IgD-negative memory B cell (primary cell): ENCODE measurements at places on chromosomes 7 and 10. TPM values are rescaled to one million over a fixed set of nuclear protein-coding genes. Genes with fewer than 3 reads are reported as not detected.

MMP21 gene
- not detected for polyA plus RNA-seq

HOXA13 gene
- polyA plus RNA-seq = not detected

NKX6-2 gene
- polyA plus RNA-seq = not detected

FRMD4A gene
- 1.7 TPM for polyA plus RNA-seq

ITPRID1 gene
- polyA plus RNA-seq = not detected
